Natural killer cell (primary cell): ENCODE measurements at places on chromosomes 12 and 14. TPM values are rescaled to one million over a fixed set of nuclear protein-coding genes. Genes with fewer than 3 reads are reported as not detected.

GRCh38 chr12:130949806-130950205 lies 3.9 kb upstream of the ADGRD1 start:
- no peaks in the 10 kb centered on the region for H3K36me3 ChIP-seq
- no peaks in the 10 kb centered on the region for H3K27me3 ChIP-seq
- no peak for DNase-seq

DNA sequence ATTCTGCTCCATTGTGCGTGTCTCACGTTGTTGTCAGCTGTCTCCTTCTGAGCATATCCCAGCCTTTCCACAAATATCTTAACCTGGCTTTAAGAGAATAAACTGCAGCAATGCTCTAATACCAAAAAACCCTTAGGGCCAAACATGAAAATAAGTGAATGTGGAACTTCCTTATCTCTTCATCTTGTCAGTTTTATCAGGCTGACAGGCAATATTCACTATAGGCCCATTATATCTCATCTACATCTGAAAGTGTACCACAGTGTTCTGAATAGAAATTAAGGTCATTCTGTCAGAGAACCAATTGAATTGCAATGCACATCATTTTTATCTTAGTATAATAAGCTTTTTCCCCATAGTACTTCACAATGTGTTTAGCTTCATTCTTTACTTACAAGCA lies 933.1 kb upstream of the FBXO33 start:
- no peak overlapping the region for H3K27ac ChIP-seq
- H3K4me1 ChIP-seq = no peaks in the 10 kb centered on the region
- H3K36me3 ChIP-seq = no peaks in the 10 kb centered on the region
- no peak for DNase-seq

PRH2 gene
- not detected for total RNA-seq

MIP gene
- total RNA-seq = not detected
